ENCODE measurements at places on chromosomes 11 and 22.

GRCh38 chr11:47276923-47277322, 7.0 kb downstream of the MADD start:
- no peak for DNase-seq

DNA sequence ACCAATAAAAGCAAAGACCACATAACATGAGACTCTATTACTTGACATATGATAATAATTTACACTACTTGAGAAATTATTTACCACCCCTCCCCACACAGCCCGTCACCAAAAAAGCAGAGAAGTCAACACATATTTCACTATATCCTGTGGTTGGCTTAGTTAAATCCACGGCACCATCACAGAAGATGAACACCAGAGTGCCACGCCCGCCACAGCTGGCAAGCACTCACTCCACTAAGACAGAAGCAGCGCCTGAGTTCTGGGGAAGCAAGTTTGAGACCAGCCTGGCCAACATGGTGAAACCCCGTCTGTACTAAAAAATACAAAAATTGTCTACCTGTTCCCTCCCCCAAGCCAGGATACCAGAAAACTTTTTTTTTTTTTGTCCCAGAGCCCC, 53.1 kb downstream of the PACSIN2 start:
- DNase-seq, result no peak

- DNase-seq, result no peak
Observed at GRCh38 chr11:99739464-99740089, 718.8 kb downstream of the CNTN5 start.

DNA sequence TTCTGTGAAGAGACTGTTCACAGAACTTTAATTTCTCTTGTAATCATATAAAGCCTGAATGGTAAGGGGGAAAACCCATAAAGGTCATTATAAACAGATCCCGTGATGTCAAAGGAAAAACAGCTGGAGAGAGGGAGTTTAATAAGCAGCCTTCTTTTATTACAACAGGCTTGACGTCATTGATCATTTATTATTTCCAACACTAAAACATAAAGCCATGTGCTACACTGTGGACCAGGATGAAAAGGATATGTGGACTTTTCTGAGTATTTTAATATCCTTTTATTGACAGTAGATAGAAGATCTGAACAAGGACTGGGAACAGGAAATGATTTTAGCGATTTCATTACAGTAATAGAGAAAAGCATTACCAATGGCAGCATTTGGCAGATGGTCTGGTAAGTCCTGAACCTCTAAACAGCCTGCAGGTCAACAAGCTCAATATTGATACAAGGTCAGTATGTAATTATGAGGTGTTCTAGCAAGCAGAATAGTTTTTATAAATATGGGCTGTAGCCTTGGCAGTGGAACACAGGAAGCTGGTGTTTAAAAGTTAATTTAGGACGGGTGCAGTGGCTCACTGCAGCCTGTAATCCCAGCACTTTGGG, 25.1 kb upstream of the TPH1 start:
- DNase-seq, result no peak

GRCh38 chr11:119218141-119218878, 12.2 kb downstream of the CBL start:
- no peak for DNase-seq

DNA sequence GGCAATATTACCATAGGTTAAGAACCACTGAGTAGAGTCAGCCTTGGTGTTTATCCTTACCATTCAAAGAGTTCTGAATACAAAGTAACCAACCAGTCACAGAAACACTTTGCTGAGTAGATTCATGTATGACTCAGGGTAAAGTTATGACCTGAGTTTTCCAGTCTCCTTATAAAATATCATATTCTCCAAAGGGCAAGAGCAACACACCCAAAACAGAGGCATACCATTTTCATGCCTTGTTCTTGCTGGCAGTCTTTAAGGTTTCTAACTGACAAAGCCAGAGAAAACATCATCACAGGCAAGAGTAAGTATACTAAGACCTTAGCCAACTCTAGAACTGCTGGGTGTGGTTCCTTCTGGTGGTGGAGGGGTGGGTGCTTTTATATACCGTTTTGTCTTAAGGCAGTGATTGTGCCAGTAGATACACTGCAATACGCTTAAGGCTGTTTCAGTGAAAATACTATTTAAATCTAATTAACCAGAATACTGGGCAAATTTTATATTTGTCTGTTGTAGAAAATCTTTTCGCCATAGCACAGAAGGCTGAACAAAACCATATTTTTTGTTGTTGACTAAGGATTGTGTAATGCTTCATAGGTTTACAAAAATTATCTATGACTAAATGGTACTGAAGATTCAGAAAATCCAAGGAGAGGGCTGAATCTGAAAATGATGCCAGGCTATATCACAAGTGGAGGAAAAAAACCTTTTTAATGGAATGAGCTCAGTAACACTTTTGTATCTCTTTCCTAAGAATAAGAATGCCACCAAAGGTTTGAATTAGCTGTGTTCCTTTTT, 3.0 kb downstream of the ATL3 start:
- DNase-seq, result no peak

- peak; percentile 57 for DNase-seq
Observed at GRCh38 chr11:74739546-74740270, 8.5 kb upstream of the CHRDL2 start.

DNA sequence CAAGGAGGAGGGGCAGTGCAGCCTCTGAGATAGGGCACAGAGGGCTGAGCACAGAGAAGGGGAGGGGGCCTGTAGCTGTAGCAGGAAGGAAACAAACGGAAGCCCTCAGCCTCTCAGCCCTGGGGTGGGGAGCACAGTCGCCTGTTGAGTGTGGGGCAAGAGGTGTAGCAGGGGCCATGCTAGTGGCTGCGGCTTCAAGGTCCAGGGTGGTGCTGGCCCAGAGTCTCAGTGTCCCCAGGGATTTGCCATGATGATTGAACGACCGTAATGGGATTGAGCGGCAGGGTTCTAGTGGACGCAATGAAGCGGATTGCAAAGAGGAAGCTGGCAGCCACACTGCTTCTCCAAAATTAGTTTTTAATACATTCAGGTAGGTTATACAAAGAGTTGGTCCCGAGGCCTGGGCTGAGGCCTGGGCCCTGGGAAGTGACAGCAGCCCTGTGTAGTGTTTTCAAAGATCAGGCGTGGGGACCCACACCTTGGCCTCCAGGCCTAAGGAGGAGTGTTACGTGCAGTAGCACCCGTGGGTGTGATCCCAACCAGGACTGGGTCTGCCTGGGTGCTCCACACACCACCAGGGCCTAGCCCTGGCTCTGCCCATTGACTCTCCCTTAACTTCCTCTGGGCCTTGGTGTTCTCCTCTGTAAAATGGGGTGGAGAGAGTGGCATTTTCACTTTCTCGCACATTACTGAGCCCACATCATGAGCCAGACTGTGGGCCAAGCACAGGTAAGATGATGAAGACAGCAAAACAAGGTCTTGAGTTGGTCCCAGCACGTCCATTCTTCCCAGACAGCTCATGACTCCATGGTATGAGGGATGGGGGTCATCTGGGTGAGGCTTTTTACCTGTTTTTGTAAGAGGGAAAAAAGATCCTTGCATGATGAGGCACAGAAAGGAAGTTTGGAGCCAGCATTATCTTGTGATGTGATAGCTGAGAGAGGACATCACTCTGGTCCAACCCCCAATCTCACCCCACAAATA, 13.1 kb downstream of the LRRC32 start:
- no peak for DNase-seq

GRCh38 chr11:3916962-3917361, 61.5 kb downstream of the STIM1 start:
- no peak for DNase-seq

GRCh38 chr22:29109822-29110221, 37.0 kb downstream of the KREMEN1 start:
- DNase-seq, result no peak

DNA sequence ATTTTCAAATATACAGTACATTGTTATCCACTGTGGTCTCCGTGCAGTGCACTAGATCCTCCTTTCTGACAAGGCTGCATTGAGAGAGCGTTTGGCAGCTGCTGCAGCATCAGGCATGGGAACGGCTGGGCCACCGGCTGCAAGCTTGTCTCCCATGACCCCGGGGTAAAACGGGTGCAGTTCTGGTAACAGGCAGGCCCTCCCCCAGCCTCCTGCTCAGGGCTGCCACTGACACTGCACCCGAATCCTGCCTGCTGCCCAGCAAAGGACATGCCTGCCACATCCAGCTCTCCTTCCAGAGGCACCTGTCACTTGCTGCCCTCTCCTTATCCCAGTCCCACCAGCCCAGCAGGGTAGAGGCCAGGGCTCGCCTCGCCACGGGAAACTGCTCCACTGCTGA, 124.5 kb upstream of the TMEM45B start:
- DNase-seq, result no peak

- no peak for DNase-seq
Observed at GRCh38 chr22:37132773-37133172, 16.9 kb downstream of the IL2RB start.

DNA sequence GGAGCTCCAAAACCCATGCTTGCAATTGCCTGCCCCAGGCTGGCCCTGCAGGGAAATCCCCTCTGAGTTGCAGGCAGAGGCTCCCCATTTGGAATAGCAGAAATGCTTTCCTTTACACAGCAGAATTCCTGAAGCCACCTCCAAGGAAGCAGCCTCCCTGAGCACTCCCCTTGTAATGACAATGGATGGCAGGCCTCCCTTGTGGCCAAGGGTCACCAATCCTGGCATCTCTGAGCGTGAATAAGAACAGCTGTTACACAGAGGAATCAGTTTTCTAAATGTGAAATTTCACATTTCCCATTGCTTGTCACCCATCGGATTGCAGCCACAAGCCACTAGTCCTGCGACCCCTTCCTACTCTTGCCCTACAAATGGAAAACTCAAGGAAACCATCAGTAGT, 107.6 kb downstream of the GALNT18 start:
- DNase-seq, result no peak

DNA sequence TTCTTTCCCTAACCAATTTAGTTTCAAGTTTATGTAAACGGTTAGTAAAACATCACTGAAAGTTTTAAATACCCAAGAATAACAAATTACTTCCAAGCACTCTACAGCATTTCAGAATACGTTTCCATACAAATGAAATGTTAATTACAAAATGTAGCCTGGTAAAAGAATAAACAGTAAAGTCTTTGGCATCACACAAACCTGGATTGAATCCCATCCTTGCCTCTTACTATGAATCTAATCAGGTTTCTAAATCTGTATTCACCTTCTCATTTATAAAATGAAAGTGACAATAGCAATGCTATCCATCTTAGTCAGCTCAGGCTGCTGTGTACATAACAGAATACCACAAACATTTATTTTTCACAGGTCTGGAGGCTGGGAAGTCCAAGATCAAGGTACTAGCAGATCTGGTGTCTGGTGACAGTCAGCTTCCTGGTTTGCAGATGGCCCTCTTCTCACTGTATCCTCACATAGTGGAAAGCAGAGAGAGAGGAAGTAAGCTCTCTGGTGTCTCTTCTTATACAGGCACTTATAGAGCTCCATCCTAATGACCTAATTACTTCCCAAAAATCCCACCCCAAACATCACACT, 19.2 kb downstream of the FAM168A start:
- DNase-seq, result no peak

DNA sequence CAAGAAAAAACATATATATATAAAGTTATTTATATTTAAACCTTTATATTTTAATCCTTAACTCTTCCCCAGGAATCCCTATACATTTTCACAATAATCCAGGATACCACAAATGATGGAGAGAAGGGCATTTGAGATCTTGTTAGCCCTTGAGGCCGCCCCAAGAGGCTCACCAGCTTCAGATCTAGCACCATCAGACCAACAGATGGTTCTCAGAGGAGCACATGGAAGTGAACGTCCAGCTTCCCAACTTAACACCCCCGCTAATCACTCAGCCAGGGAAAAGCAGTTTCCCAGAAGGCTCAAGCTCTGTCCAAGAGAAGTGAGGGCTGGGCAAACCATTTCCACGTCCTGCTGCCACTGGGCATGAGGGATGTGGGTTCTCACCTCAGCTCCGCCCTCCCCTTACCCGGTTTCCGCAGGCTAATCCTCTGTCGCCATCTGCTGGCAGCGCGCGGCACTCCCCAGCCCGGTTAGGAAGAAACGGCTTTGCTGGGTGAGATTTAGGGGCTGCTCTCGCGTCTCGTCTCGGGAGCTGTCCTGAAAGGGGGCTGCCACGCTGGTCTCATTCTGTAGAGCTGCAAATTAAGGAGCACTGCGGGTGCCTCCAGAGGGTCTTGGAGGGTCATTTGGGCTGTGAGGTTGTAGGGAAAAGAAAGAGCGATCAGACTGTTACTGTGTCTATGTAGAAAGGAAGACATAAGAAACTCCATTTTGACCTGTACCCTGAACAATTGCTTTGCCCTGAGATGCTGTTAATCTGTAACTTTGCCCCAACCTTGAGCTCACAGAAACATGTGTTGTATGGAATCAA, 6.8 kb upstream of the FAM111A start:
- DNase-seq, result peak; percentile 88

DNA sequence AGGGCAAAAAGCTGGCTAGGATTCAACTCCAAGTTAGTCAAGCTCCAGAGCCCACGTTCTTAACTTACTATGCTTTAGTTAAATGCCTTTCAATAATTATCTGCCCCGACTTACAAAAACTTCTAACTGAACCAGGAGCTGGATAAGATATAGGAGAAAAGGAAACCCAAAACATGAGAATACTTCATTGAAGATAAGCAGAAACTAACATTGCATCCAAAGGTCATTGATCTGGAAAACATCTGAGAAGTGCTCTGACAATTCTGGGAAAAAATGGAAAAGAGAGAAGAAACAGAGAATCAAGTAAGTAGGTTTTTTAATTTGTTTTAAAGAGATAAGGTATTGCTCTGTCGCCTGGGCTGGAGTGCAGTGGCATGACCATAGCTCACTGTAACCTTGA, 27.2 kb downstream of the ACAT1 start:
- DNase-seq, result no peak

DNA sequence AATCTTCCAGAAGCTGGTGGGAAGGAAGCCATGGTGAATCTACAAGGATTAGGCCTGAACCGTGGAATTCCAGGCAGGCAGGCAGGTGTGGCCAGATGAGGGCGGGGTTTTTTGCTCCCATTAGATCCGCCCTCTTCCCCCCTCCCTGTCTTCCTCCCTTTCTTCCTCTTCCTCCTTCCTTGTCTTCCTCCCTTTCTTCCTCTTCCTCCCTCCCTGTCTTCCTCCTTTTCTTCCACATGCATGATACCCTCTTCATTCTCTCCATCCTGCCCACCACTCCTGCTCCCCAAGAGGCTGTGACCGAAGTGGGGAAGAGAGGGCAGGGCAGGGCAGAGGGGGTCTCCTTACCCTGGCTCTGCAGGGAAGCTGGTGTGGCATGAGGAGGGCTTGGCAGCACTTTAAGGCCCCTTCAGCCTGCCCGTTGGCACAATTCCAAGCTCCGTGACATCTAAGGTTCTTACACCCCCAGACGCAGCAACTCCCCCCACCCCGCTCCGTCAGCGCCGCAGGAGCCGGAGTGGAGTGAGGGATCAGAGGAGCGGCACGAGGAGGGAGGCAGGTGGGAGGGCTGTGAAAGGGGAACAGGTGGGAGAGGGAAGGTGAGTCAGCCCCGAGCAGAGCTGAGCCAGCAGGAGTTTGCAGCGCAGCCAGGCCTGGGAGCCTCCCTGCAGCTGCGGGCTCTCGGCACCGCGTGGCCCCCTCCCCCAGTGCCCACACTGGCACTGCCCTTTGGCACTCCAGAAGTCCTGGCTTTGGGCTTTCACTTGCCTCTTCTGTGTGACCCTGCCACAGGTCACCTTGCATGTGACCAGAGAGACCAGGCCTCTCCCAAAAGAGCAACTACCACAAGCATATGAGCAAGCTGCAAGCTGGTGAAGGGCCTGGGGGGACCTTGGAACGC, 32.1 kb downstream of the KCNJ4 start:
- DNase-seq, result no peak
